ENCODE measurements at places on chromosomes 2 and 18.

GRCh38 chr2:101560780-101561315, 85.9 kb upstream of the RFX8 start:
- DNase-seq: no peak

GRCh38 chr2:233996000-233996399, 54.5 kb upstream of the SPP2 start:
- no peak for DNase-seq

- no peak for DNase-seq
Measured at GRCh38 chr2:26853751-26854150, 5.8 kb downstream of the DPYSL5 start.

DNA sequence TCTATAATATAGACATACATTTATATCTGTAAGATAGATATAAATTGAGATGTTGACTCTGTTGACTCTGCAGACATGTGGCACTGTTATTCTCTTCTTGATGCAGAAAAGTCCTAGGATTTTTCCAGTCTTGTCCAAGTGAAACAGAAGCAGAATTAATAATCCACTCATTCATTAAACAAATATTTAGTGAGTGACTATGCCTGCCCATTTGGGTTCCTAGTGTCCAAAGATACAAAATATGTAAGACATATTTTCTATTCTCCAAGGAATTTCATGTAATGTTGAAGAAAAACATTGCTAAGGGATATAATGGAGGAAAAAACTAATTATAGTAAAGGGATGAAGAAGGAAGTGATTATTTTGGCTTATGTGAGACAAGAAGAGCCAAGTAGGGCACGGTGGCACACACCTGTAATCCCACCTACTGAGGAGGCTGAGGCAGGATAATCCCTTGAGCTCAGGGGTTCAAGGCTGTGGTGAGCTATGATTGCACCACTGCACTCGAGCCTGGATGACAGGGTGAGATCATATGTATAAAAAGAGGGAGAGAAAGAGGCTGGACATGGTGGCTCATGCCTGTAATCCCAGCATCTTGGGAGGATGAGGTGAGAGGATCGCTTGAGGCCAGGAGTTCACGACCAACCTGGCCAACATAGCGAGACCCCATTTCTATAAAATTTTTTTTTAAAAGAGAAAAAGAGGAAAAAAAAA, 19.9 kb upstream of the PLEKHH2 start:
- DNase-seq: no peak

DNA sequence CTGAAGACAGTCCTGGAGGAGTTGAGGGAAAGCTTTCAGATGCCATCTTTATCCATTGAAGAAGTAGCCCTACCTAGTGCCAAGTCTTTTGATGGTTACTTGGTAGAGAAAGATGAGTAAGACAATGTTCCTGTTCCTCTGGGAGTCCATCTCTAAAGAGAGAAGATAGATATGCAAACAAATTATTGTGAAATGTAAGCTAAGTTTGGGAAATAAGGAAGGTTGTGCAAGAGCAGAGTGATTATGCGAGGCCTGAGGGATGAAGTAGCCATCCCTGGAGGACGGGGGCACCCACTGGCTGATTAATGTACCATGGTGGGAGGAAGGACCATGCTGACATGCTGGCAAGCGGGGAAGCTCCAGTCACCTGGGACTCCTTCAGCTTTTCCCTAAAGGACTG, 994 bp upstream of the DTNA start:
- DNase-seq: no peak

DNA sequence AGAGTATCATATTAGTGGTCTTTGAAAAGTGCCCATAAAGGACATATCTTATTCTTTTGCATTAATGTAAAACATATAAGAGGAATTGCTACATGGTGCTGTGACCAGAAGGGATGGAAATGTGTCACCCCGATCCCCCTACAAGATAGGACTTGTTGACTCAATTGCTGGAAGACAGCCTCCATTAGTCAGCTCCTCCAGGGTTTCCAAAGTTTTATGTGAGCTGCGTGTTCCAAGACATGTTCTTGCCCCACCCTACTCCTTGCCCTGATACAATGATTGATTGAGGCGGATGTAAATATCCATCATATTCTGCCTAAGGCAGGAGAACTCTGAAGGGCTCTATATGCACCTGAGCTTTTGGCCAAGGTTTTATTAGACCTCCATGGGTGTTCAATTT, 541.0 kb upstream of the ZEB2 start:
- no peak for DNase-seq
